T-helper 1 cell (primary cell): ENCODE measurements at places on chromosomes 2 and 18.

GRCh38 chr2:64629875-64630274, 23.8 kb downstream of the SERTAD2 start:
- no peak for DNase-seq

GRCh38 chr2:65062843-65063825, 6.9 kb downstream of the CEP68 start:
- DNase-seq = no peak

GRCh38 chr2:37866171-37866934, 58.7 kb upstream of the RMDN2 start:
- DNase-seq = no peak

GRCh38 chr2:118565786-118566540, 281.5 kb downstream of the EN1 start:
- DNase-seq = no peak

DNA sequence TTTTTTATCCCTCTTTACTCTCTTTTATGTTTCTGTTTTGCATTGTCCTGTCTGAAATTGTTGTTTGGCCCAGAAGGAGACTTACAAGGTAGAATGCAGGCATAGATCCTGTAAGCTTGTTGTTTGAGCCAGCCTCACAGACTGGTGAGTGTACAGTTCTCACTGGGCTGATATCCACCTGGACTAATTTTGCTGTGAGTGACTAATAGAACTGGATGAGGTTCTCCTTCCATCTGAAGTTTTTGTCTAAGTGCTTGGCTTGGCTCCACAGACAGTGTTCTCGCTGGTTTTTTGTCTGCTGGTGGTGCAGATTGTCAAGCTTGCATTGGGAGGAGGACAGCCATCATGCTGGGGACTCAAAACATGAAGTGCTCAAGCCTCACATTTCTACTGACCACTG, 495.7 kb downstream of the TSN start:
- no peak for DNase-seq

DNA sequence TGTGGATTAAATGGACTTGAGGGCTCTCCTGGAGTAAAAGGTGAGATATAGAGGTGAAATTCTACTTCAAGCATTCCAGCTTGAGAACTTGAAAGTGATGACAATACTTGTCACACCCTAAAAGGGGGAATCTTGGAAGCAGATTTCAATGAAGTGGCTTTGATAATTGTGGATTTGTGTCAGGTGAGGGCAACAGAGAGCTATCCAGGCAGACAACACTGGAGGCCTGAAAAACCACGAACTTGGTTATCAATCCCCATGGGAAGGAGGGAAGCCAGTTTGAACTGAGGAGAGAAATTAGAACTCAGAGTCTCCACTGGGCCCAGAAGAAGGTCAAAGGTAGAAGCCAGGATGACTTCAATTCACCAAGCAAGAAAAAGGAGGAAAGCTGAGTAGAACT, 263.9 kb downstream of the FIGN start:
- no peak for DNase-seq

DNA sequence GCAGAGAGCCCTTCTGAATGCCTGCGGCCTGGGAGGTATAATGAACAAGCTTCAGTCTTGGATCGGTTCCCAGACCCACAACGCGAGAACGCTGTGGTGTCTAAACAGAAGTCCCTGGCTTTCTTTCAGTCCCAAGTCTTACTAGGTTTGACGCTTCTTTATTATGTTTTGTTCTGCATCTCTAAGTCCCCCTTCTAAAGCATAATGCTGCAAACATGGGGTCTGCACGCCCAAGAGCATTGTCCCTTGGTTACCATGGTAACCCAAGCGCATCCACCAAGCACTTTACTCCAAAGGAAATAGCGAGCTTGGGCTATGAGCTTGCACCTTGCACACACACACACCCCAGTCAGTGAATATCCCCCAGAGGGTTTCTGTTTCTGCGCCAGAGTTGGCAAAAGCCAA, 193.7 kb downstream of the INO80D start:
- no peak for DNase-seq

GRCh38 chr2:149928011-149928410, 340.4 kb upstream of the MMADHC start:
- DNase-seq = no peak

GRCh38 chr2:163640542-163641193, 95.1 kb downstream of the FIGN start:
- DNase-seq = no peak

DNA sequence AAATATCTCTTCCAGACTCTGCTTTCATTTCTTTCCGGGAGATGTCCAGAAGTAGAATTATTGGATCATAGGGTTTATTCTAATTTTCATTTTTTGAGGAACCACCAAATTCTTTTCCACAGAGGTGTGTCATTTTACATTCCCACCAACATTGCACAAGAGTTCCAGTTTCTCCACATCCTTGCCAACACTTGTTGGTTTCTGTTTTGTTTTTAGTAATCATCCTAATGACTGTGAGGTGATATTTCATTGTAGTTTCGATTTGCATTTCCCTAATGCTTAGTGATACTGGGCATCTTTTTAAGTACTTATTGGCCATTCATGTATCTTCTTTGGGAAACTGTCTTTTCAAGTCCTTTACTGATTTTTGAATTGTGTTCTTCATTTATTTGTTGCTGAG, 513.1 kb downstream of the PARD3B start:
- peak; percentile 62 for DNase-seq

- DNase-seq = no peak
Observed at GRCh38 chr18:75784390-75784789, 356.9 kb upstream of the SMIM21 start.

DNA sequence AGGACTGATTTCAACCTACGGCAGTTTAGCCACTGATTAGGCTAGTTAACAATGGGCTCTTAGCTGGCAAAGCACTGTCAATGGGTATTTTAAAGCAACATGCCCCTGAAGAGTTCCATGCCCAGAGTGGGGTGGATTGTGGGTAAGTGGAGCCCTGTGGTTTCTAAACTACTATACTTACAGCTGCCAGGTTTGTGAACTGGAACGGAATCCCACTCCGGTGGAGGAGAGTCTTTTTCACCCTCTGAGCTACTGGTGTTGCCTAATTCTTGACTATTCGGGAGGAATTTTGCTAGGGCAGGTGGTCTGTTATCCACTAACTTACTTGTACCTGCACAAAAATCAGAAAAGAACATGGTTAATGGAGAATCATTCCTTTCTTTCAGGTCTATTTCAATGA, 52.6 kb downstream of the ZAP70 start:
- no peak for DNase-seq

- DNase-seq = no peak
Observed at GRCh38 chr2:102129951-102130646, 12.4 kb upstream of the IL1R1 start.

- DNase-seq = no peak
Observed at GRCh38 chr2:104885119-104885782, 31.3 kb downstream of the POU3F3 start.

DNA sequence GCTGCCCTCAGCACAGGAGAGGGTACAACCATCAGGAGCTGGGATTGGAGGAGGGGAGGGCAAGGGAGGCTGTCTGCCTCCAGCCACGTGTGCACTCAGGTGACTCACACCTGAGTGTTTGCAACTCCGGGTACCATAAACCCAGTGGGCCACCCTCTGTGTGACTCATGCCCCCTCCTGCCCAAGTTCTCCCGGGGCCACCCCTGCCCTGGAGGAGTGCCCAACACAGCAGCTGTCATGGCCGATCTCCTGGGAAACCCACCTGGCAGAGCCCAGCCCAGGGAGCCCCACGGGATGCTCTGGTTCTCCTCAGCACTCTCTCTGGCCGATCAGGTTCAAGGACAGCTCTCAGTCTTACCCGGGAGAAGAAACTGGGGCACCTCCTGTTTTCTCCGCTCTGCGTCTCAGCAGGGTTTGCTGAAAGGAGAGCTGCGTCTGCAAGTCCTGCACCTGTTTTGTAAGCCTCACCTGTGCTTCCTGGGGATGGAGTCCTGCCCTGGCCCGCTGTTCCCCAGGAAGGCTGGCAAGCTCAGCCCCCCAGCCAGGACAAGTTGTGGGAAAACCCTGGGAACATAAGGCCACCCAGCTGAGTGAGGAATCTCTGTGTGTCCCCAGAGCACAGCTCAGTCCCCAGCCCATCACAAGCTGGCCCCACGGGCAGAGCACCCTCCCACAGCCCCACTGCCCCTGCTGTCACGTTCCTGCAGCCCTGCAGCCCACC, 44.0 kb upstream of the UBE2F start:
- no peak for DNase-seq

GRCh38 chr18:46416706-46417638, 240.0 kb downstream of the LOXHD1 start:
- DNase-seq = no peak

GRCh38 chr2:109450574-109451273, 163.0 kb downstream of the SEPTIN10 start:
- no peak for DNase-seq

- no peak for DNase-seq
Observed at GRCh38 chr2:169143998-169144397, 74.6 kb downstream of the DHRS9 start.

DNA sequence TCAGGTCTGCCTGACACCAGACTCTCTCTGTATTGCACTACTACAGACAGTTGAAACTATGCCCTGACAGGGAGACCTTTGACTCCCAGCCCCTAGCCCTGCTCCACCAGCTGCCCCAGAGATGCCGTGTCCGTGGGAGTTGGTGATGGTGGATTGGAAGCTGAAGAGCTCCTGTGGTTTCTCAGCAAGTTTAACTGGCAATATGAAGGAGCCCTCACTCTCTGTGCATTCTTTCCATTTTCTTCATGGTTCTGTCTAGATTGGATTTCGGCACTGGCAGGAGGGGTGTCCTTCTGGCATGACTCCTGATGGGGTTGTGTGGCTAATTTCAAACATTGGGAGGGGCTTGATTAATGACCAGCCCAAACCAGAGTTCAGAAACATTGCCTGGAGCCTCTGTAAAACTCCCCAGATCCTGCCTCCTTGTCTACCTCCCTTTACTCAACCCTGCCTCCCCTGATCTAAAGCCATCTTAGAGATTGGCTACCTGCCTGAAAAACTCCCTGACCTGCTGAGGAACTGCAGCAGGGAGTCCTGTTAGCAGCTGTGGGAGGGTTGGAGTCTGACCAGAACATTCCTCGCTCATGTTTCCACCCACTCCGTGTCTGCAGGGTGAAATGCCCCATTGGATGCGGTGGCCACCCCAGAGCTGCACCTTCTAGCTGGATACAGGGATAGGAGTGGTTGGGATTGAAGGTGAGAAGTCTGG, 206.9 kb upstream of the SPRED2 start:
- DNase-seq = no peak

DNA sequence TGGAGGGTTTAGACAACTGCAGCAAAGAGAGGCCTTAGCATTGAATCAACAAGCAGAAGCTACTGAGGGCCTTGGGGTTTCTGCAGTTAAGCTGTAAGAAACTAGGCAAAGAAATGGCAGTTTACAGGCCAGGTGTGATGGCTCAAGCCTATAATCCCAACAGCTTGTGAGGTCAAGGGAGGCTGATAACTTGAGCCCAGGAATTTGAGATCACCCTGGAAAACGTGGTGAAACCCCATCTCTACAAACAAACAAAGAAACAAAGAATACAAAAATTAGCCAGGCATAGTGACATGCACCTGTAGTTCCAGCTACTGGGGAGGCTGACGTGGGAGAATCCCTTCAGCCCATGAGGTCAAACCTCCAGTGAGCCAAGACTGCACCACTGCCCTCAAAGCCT, 421.6 kb upstream of the CHST9 start:
- DNase-seq = no peak

DNA sequence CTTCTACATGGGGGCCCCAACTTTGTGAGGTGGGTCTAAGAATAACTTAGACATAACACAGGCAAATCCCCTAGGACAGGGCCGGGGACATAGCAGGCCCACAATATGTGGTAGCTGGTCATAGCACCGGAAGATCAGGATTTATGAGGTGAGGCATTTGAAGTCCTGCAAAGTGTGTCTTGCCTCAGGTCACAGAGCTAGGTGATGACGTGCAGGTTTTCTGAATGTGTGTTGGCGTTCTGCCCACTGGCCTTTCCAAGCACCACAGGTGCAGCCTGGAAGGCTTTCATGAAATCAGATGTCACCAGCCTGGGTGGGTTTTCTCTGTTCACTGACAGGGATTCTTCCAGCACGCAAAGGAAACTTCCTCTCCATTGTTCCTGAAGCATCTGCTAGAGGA, 119.1 kb downstream of the LRATD1 start:
- DNase-seq = no peak

- no peak for DNase-seq
Observed at GRCh38 chr2:178650554-178650953, 156.7 kb downstream of the TTN start.

DNA sequence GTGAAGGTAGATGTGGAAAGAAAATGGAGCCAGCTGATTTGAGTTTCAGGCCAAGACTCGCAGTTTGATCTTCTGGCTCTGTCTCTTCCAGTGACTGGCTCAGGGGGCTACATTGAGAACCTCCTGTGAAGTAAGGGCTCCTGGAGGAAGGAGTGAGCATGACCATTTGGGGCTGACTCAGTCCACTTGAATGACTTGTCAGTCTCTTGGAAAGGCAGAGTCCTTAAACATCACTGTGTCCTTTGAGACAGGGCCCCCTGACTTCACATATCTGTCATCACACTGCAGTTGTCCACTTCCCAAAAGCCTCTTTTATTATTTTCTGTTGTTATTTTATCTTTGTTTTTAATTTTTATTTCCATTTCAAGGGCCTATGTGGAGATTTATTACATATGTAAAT, 204.6 kb upstream of the APCDD1 start:
- DNase-seq = no peak

- no peak for DNase-seq
Observed at GRCh38 chr2:223598994-223599639, 3.0 kb downstream of the SCG2 start.

- DNase-seq = no peak
Observed at GRCh38 chr2:195146761-195147541, 510.1 kb upstream of the SLC39A10 start.

DNA sequence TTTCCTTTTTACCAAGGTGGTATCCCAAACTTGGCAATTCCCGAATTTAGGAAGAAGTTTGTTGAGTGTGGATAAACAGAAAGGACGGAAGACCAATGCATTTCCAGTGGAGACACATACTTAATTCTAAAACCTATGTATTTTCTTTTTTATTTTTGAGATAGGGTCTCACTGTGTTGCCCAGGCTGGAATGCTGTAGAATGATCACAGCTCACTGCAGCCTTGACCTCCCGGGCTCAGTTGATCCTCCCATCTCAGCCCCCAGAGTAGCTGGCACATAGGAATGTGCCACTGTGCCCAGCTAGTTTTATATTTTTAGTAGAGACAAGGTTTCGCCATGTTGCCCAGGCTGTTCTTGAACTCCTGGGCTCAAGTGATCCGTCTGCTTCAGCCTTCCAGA, 90.3 kb downstream of the COX7A2L start:
- no peak for DNase-seq

- no peak for DNase-seq
Observed at GRCh38 chr2:152588998-152589397, 128.3 kb downstream of the PRPF40A start.

GRCh38 chr2:132632000-132632649, 37.9 kb downstream of the LYPD1 start:
- no peak for DNase-seq
